A549 treated with CpdA at 1 μM for 4 hours (cell line): ENCODE measurements at places on chromosomes 7 and 10. TPM values are rescaled to one million over a fixed set of nuclear protein-coding genes. Genes with fewer than 3 reads are reported as not detected.

The NUTM2A gene
- total RNA-seq = 0.07 to 0.16 TPM (median 0.10 TPM) in 4 of 5 replicates, not detected in the other

The ASB15 gene
- not detected in 5 replicates for total RNA-seq

The ZNF488 gene
- total RNA-seq = 9.1 to 13.4 TPM (median 13.1 TPM) in 5 replicates

The LRRC18 gene
- total RNA-seq = not detected in 5 replicates

The ADCYAP1R1 gene
- 0.02 to 0.05 TPM (median 0.04 TPM) in 4 of 5 replicates, not detected in the other for total RNA-seq
